ENCODE measurements at places on chromosomes 13 and 19. TPM values are rescaled to one million over a fixed set of nuclear protein-coding genes. Genes with fewer than 3 reads are reported as not detected.

The RXFP2 gene
- total RNA-seq, result not detected

DNA sequence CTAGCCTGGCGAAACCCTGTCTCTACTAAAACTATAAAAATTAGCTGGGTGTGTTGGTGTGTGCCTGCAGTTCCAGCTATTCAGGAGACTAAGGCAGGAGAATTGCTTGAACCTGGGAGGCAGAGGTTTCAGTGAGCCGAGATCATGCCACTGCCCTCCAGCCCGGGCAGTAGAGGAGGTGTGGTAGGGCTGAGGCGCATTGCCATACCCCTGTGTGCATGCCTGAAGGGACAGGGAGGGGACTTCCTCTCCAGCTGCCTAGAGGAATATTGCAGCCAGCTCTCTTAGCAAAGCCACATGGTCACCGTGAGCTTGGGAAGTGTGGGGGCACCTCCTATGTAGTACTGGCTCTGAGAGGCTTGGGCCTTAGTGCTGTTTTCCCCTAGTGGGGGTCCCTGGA is 29.2 kb upstream of the PEPD start:
- no peak overlapping the region for H3K4me3 ChIP-seq
- no peak overlapping the region for H3K27ac ChIP-seq
- no peaks in the 10 kb centered on the region for H3K36me3 ChIP-seq
- H3K4me1 ChIP-seq, result no peaks in the 10 kb centered on the region

- DNase-seq, result no peak
- H3K27ac ChIP-seq, result no peak overlapping the region
- H3K36me3 ChIP-seq, result no peaks in the 10 kb centered on the region
- no peaks in the 10 kb centered on the region for H3K4me1 ChIP-seq
- no peaks in the 10 kb centered on the region for H3K27me3 ChIP-seq
Measured at GRCh38 chr13:52896827-52897659, 48.6 kb upstream of the PCDH8 start.

DNA sequence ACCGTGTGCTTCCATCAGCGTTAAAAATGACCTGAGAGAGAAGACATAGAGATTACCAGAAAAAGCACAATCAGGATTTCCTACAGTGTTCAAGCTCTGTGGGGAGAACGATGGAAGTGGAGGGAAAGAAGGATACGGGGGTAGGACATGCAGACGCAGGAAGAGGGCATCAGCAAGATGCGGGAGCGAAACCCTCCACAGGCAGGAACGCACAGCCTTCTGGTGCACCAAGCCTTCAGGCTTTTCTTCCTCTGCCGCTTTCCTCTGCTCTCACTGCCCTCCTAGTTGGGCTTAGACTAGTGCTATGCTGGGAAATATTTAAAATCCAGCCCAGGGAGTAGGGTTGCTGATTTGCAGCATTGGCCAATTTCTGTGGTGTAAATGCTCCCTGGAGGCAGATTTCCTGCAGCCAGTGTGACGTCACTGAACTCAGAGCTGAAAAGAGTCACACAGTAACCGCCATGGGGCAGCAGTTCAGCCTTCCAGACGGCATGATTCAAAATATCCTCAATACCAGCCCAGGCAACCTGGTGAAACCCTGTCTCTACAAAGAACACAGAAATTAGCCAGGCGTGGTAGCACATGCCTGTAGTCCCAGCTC is 205.1 kb upstream of the SOX1 start:
- H3K4me3 ChIP-seq, result no peak overlapping the region
- no peak for DNase-seq
- H3K36me3 ChIP-seq, result no peaks in the 10 kb centered on the region
- H3K27me3 ChIP-seq, result no peaks in the 10 kb centered on the region
- H3K4me1 ChIP-seq, result no peaks in the 10 kb centered on the region

DNA sequence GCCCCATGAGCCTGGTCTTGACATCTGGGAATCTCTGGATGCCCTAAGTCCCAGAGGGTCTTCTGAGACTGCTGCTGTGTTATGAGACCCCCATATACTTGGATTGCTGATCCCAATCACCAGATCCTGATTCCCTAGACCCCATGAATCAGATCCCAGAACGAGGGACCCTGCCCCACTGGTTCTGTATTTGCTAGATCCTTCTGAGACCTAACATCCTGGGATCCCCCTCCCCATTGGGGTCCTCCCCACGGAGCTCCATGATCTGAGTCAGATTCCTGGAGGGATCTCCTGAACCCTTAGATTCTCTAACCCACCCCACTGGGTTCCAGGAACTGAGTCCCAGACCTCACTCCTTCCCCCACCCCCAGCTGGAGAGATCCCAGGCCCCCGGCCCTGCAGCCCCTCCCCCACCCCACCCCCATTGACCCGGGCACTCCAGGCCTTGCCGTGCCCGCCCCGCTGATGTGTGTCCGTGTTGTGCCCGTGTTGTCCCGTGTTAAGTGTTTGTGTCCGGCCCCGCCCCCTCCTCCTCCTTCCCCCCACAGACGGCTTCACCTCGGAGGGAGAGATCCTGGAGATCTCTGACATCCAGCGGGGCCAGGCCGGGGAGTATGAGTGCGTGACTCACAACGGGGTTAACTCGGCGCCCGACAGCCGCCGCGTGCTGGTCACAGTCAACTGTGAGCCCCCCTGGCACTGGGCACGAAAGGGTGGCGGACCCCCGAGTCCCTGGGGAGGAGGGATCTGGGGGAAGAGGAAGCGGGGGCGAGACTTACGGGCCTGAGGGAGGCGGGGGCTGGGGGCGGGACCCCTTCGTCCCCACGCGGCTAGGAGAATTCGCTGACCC is 15.0 kb downstream of the IGLON5 start:
- H3K27ac ChIP-seq, result no peak overlapping the region
- H3K4me3 ChIP-seq, result no peak overlapping the region
- peaks cover 5% of the 10 kb centered on the region for H3K4me1 ChIP-seq
- H3K27me3 ChIP-seq, result peaks cover 12% of the 10 kb centered on the region
- no peak for DNase-seq

DNA sequence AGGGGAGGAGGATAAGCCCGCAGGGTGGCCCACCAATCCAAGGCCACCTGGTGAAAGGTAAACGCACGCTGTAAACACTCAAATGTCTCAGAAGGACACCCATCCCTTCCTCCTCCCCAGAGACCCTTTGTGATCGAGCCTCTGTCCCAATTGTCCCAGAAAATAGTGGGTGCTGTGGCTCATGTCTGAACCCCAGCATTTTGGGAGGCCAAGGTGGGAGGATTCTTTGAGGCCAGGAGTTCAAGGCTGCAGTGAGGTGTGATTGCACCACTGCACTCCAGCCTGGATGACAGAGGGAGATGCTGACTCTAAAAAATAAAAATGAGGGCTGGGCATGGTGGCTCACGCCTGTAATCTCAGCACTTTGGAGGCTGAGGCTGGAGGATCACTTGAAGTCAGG is 3.1 kb upstream of the ABHD17A start:
- no peak for DNase-seq
- peaks cover 13% of the 10 kb centered on the region for H3K4me1 ChIP-seq
- no peaks in the 10 kb centered on the region for H3K27me3 ChIP-seq
- no peak overlapping the region for H3K27ac ChIP-seq

The SLITRK1 gene
- total RNA-seq, result not detected

DNA sequence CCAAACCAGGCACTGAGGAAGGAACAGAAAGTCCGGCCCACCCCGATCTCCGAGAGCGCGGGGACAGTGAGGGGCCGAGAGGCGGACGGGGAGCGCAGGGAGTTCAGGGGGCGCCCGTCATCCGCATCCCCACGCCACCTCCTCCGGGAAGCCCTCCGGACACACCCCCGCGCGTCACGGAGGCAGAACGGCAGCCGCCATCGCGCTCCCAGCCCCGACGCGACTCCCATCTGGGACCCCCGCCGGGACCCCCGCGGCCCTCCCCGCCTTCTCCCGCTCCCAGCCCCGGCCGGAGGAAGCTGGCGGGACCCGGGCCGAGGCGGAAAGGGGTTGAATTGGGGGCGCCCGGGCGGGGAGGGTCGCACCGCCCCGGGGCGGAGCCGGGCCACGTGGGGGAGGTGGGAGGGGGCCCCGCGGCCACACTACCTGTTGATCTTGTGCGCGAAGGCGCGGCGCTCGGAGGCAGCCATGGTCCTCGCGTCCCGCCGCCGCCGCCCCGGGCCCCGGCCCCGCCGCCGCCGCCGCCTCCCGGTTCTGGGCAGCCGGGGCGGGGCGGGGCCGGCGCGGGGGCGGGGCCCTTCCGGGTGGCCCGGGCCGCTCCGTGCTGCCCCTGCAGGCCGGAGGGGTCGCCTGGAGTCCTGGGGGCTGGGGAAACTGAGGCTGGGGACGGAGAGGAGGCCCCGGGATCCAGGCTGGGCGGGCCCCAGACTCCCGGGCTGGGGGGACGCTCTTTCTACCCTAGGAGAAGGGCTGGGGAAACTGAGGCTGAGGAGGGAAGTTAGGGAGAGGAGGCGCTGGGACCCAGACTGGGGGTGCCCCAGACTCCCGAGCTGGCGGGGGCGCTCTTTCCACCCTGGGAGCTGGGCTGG is at the start of gene DOCK6:
Gene DOCK6 (minus strand): TSS at position 554 of the 869 bp plus-strand sequence. CDS start 84 bp downstream, at position 470.
- H3K27me3 ChIP-seq, result no peaks in the 10 kb centered on the region
- no peak for DNase-seq
- H3K36me3 ChIP-seq, result no peaks in the 10 kb centered on the region
- peaks cover 20% of the 10 kb centered on the region for H3K4me1 ChIP-seq
- peak within 1 kb of the TSS; percentile 86 for H3K27ac ChIP-seq

The EXOC3L2 gene
- total RNA-seq, result 1.5 TPM

DNA sequence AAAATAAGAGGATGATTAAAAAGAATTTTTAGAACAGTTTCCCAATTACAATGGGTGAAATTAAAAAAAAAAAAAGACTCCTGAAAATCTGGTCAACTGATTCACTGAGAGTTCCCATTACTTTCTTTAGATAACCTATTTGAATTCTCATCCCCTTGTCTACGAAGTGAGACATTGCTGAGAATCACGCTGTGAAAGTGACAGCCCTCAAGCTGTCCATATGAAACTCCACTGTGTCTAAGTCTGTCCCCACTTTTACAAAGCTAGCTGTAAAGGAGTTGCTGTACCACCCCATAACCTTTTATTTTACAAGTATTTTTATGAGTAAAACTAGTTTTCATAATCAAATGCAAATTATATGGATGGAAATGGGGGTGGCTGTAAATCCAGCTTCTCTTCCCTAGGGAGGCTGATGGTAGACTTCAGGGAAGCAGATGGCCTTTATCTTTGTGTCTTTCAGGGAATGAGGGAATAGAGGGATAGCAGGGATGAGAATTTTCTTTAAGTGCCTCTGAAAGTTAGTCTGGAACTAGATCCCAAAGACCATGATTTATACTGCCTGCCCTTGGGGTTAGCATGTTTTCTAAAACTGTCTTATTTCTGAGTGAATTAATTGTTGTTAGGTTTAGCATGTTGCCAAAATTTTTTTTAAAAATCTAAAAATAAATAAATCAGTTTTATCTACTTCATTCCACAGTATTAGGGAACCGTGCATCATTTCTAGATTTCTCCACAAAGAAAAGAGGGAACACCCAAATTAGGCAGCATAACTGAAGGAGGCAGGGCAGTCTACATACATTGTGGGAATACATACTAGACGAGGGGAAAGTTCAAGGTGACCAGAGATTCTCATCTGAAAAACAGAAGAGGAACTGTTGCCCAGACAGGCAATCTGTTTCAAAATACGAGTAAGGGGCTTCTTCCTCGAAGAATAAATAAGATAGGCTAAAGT is 1219.1 kb downstream of the UQCRFS1 start:
- no peak overlapping the region for H3K4me3 ChIP-seq
- no peaks in the 10 kb centered on the region for H3K4me1 ChIP-seq
- no peaks in the 10 kb centered on the region for H3K27me3 ChIP-seq
- H3K36me3 ChIP-seq, result no peaks in the 10 kb centered on the region
- H3K27ac ChIP-seq, result no peak overlapping the region
- no peak for DNase-seq

GRCh38 chr19:31140717-31141116 is 208.5 kb downstream of the TSHZ3 start:
- no peak for DNase-seq
- no peaks in the 10 kb centered on the region for H3K36me3 ChIP-seq
- H3K4me3 ChIP-seq, result no peak overlapping the region
- H3K27ac ChIP-seq, result no peak overlapping the region
- no peaks in the 10 kb centered on the region for H3K27me3 ChIP-seq

All from esophagus squamous epithelium (tissue), 5 donors.